ENCODE measurements at places on chromosomes 4 and X. TPM values are rescaled to one million over a fixed set of nuclear protein-coding genes. Genes with fewer than 3 reads are reported as not detected.

The PDGFRA gene
- not detected for total RNA-seq

The SMR3B gene
- not detected for total RNA-seq

The SSX2B gene
- total RNA-seq = not detected

The CT83 gene
- not detected for total RNA-seq

The HMX1 gene
- total RNA-seq = not detected

The ERCC6L gene
- 9.7 TPM for total RNA-seq

The FAM13A gene
- 1.4 TPM for total RNA-seq

The USP17L25 gene
- not detected for total RNA-seq

GRCh38 chrX:44082829-44083228 lies 109.6 kb upstream of the NDP start:
- no peak overlapping the region for H3K27ac ChIP-seq
- H3K4me3 ChIP-seq = no peak overlapping the region
- no peak for DNase-seq

DNA sequence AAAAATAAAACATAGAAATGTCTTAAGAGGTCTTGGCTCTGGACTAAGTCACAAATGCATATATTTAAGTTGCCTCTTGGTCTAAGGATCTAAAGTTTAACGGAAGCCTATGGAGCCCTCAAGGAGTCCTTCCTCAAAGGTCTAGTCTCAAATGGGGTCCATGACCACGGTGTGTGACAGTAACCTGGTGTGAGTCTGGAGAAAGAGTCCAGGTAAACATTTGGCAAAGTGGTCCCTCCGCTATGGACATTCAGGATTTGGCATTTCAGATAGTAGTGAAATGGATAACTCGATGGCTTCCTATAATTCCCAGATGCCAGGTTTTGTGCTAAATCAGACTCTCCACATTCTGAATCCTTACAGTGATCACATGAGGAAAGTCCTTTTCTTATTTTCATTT lies 44.2 kb downstream of the RHOH start:
- no peaks in the 10 kb centered on the region for H3K27me3 ChIP-seq
- no peak for DNase-seq
- peak overlapping the region; percentile 18 for H3K27ac ChIP-seq
- H3K36me3 ChIP-seq = peaks cover 31% of the 10 kb centered on the region
- H3K4me3 ChIP-seq = no peak overlapping the region

DNA sequence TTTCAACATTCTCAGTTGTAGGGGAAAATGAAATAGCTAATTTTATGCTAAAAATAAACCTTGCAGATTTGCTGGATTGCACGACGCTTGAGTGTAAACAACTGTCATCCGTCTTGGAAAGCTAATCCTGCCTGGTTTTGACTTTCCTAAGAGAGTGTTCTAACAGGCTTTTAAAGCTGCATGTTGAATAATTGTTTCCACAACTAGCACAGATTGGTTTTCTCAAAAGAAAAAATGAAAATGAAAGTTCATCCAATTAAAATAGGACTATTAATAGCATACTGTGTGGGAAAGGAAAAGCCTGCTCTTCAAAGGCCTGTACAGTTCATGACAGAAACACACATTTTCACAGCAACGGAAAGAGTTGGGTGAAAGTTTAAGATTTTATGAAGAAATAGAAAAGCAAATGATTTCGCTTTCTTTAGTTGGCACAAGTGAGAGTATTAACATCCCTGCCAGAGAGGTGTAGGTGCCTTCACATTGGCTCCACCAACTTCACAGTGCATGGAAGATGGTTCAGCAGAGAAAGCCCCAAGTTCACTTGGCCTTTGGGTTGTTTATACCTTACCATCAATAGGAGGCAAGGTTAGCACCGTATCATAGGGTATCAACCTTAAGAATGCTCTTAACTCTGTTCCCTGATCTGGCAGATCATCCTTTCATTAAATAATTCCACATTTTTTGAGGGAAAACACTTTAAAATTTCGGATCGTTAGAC lies 140.0 kb upstream of the GUCY1A1 start:
- H3K36me3 ChIP-seq = no peaks in the 10 kb centered on the region
- no peak overlapping the region for H3K27ac ChIP-seq
- no peaks in the 10 kb centered on the region for H3K4me1 ChIP-seq
- no peaks in the 10 kb centered on the region for H3K27me3 ChIP-seq
- no peak overlapping the region for H3K4me3 ChIP-seq
- DNase-seq = no peak

DNA sequence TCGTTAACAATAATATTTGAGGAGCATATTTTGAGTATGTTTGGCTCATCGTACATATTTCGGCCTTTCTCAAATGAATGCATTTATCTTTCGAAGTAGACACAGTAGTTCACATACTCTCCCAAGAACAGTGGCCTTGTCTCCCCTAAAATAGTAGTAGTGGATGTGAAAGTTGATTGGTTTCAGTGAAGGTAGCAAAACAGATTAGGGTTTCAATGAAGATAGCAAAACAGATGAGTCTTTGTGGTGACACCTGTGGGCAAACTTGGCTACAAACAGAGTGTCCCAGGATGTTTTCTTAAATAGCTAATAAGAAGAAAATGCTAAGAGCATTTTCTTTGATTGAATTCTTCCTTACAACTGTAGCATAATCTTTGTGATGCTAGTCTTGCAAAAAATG lies 67.0 kb downstream of the USP9X start:
- no peaks in the 10 kb centered on the region for H3K27me3 ChIP-seq
- peaks cover 25% of the 10 kb centered on the region for H3K36me3 ChIP-seq
- no peak overlapping the region for H3K4me3 ChIP-seq
- H3K27ac ChIP-seq = no peak overlapping the region
- H3K4me1 ChIP-seq = no peaks in the 10 kb centered on the region
- no peak for DNase-seq

- no peaks in the 10 kb centered on the region for H3K36me3 ChIP-seq
- no peak overlapping the region for H3K4me3 ChIP-seq
- H3K27me3 ChIP-seq = no peaks in the 10 kb centered on the region
- no peaks in the 10 kb centered on the region for H3K4me1 ChIP-seq
Observed at GRCh38 chr4:127048376-127049044, 584.2 kb upstream of the INTU start.

DNA sequence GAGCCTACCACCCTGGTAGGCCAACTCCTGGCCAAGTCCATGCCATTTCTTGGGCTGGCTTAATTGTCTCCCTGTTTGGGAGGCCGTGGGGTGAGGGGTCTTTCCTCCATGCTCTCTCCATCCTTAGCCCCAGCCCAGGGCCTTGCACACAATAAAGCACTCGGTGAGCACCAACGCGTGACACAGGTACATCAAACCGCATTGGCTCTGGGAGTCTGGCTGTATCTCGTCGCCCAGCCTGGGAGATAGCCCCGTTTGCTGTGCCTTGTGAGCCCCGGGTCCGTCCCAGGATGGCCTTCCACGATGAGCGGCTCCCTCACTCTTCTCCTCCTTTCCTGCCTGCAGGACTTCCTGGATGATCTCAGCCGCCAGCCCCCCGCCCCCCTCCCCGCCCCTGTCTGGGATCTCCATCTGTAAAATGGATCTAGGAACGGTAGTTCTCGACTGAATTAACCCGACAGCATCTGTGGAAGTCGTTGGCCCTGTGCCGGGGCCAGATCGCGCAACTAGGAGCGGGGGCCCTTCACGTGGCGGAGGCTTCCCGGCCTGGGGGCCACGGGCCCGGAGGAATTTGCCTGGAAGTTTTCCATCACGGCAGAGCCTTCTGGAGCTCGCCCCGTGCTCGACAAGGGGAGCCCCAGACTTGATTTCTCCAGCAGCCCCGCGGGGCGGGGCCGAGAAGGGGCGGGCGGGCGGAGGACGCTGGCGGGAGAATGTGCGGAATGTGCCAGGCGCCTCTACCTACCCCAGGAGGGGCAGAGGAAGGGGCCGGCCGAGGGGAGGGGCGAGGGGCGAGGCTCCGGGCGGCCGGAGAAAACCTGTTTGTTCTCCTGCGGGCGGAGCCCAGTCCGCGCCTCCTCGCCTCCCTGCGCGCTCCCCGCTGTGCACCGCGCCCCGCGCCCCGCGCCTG lies at the start of gene ZNF185:
ZNF185 (plus strand) TSS at position 846 of the 910 bp plus-strand sequence. CDS start 16,423 bp downstream, outside the sequence.
- DNase-seq = no peak
- H3K27me3 ChIP-seq = no peaks in the 10 kb centered on the region
- no peak within 1 kb of the TSS for H3K27ac ChIP-seq
- H3K4me1 ChIP-seq = no peaks in the 10 kb centered on the region
- no peak within 1 kb of the TSS for H3K4me3 ChIP-seq

DNA sequence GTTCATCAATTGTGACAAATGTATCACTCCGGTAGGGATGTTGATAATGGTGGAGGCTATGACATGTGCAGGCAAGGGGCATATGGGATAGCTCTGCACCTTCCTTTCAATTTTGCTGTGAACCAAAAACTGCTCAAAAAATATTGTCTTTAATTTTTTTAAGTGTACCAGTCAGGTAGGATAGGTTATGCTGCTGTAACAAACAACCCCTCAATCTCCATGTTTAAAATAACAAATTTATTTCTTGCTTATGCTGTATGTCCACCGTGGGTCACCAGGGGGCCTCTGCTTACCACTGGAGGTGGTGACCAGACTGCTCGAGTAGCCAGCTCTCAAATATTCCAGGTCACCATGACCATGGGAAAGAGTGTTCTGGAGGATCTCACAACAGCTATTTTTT lies 23.4 kb upstream of the MSX1 start:
- DNase-seq = no peak
- no peaks in the 10 kb centered on the region for H3K27me3 ChIP-seq
- no peaks in the 10 kb centered on the region for H3K36me3 ChIP-seq
- no peak overlapping the region for H3K4me3 ChIP-seq
- H3K27ac ChIP-seq = no peak overlapping the region
- no peaks in the 10 kb centered on the region for H3K4me1 ChIP-seq

DNA sequence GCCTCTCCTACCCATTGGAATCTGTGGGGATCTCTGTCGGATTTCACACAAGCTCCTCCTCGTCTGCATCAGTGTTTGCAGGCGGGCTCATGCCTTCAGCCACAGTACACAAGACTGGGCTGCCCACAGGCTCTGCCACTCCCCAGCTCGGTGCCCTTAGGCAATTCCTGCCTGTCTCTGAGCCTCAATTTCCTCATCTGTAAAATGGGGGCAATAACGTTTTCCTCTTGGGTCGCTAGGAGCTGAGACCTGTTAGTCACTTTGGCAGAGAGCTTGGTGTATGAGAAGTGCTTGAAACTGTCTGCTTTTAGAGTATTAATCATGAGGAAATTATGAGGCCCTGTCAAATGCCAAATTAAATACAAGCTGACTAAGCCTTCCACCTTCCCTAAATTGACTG lies 27.6 kb upstream of the MSX1 start:
- H3K4me3 ChIP-seq = no peak overlapping the region
- peaks cover 2% of the 10 kb centered on the region for H3K27me3 ChIP-seq
- no peaks in the 10 kb centered on the region for H3K36me3 ChIP-seq
- DNase-seq = no peak
- no peaks in the 10 kb centered on the region for H3K4me1 ChIP-seq
- H3K27ac ChIP-seq = no peak overlapping the region

- H3K4me3 ChIP-seq = no peak overlapping the region
- no peak for DNase-seq
- H3K4me1 ChIP-seq = peaks cover 8% of the 10 kb centered on the region
- no peak overlapping the region for H3K27ac ChIP-seq
- no peaks in the 10 kb centered on the region for H3K27me3 ChIP-seq
Observed at GRCh38 chr4:77194989-77195388, 38.0 kb downstream of the CCNG2 start.

- no peak for DNase-seq
- no peaks in the 10 kb centered on the region for H3K27me3 ChIP-seq
- H3K4me3 ChIP-seq = no peak overlapping the region
Observed at GRCh38 chrX:103201041-103201440, 13.9 kb upstream of the BEX4 start.

GRCh38 chrX:136021903-136022302 lies 36.7 kb downstream of the SLC9A6 start:
- no peak for DNase-seq
- no peak overlapping the region for H3K27ac ChIP-seq
- no peaks in the 10 kb centered on the region for H3K27me3 ChIP-seq
- H3K36me3 ChIP-seq = no peaks in the 10 kb centered on the region
- no peaks in the 10 kb centered on the region for H3K4me1 ChIP-seq
- no peak overlapping the region for H3K4me3 ChIP-seq

DNA sequence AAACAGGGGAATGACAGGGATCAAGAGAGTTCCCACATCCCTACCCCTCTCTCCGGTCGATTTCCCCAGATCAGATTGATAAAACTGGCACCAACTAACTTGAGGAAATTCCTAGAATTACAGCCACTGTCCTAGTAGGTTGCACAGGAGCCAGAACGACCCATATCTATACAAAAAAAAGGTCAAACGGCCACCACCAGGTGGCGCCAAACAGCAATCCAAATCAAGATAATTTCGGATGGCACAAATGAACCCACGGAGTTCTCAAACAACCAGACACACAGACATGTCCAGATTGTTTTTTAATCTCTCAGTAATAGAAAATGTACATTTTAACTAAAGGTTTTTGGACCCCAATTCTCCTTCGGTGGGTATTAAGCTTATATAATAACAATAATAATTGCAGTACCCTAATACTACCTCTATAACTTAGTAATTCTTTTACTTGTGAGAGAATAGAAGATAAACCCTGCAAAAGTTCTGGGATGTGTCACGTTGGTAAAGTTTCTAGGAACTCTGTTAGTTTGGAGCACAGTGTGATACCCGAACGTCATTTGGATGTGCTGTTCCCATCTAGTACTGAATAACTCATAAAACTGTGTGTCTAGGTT lies 212.6 kb downstream of the SPOCK3 start:
- H3K27me3 ChIP-seq = no peaks in the 10 kb centered on the region
- H3K36me3 ChIP-seq = no peaks in the 10 kb centered on the region
- H3K27ac ChIP-seq = no peak overlapping the region
- H3K4me3 ChIP-seq = no peak overlapping the region
- no peaks in the 10 kb centered on the region for H3K4me1 ChIP-seq

GRCh38 chrX:152989292-152989658 lies 4.6 kb downstream of the PNMA5 start:
- H3K4me1 ChIP-seq = no peaks in the 10 kb centered on the region
- H3K27ac ChIP-seq = no peak overlapping the region
- no peak overlapping the region for H3K4me3 ChIP-seq

- no peak overlapping the region for H3K4me3 ChIP-seq
- no peaks in the 10 kb centered on the region for H3K36me3 ChIP-seq
- no peaks in the 10 kb centered on the region for H3K4me1 ChIP-seq
- no peak for DNase-seq
- H3K27ac ChIP-seq = no peak overlapping the region
Observed at GRCh38 chr4:22897520-22898108, 204.9 kb downstream of the GBA3 start.

- H3K4me3 ChIP-seq = no peak overlapping the region
- H3K36me3 ChIP-seq = no peaks in the 10 kb centered on the region
- no peak overlapping the region for H3K27ac ChIP-seq
- no peak for DNase-seq
- H3K27me3 ChIP-seq = no peaks in the 10 kb centered on the region
Observed at GRCh38 chr4:20319825-20320612, 68.3 kb downstream of the SLIT2 start.

- H3K27me3 ChIP-seq = no peaks in the 10 kb centered on the region
- H3K4me3 ChIP-seq = no peak overlapping the region
- DNase-seq = no peak
- H3K36me3 ChIP-seq = no peaks in the 10 kb centered on the region
- no peaks in the 10 kb centered on the region for H3K4me1 ChIP-seq
Observed at GRCh38 chr4:40710484-40711254, 39.1 kb upstream of the NSUN7 start.
